ENCODE measurements at places on chromosomes 5 and 9.

- no peak for DNase-seq
Measured at GRCh38 chr5:72244862-72245371, 75.1 kb downstream of the MRPS27 start.

GRCh38 chr5:163633926-163634460 is 128.6 kb downstream of the MAT2B start:
- no peak for DNase-seq

GRCh38 chr5:58099257-58099656 is 360.6 kb downstream of the PLK2 start:
- DNase-seq = no peak

GRCh38 chr9:93009337-93010015 is 49.0 kb upstream of the SUSD3 start:
- DNase-seq = no peak

DNA sequence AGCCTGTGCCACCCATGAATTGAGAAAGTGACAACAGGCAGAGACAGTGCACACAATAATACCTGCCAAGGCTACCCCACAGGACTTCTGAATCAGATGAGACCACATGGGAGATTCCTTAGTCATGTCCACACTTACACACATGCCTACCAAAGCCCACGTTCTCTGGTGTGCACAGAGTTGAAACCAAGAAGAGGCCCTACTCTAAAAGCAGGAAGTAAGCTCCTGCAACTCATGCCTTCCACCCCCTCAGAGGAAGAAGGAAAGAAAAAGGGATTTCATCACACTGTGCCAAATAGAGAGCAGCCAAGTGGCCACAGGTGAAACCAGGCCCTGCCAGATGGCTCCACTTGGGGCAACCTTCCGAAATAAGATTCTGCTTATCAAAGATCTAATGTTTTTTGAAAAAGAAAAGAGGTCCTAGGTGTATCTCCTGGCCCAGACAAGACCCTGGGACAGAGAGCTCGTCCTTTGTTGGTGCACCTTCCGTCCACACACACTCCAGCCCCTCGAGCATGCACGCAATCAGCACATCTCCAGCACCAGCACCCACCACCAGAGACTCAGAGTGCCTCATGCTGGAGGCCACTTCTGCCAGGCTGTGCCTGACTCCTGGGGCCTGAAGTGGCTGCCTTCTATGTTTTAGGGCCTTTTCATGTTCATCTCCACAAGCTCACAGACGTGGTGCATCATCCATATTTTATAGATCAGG is 114.6 kb upstream of the SPOCK1 start:
- DNase-seq = peak; percentile 87

DNA sequence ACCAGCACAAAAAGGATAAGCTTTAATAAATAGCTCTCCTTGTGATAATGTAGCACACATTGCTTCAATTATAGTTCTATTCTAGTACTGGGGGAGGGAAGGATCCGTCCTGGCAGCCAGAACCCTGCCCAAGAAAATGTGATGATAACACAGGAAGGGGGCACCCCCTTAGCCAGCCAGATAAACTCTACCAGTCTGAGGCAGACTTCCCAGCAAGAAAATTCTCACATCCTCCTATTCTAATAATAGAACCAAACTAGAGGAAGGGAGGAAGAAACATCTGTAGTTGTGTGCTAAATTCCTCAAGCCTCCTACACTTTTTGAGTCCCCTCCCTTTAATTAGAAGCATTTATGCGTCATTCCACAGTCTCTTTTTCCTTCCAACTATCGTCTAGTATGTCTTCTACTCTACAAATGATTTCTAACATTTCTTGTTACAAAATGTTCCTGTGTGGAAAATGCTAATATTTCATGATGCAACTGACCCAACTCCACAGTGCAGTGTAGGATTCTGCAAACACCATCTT is 261.0 kb downstream of the SEMA5A start:
- no peak for DNase-seq

GRCh38 chr5:68239487-68239886 is 23.9 kb downstream of the PIK3R1 start:
- peak; percentile 90 for DNase-seq

GRCh38 chr5:4651806-4652565 is 488.1 kb upstream of the ADAMTS16 start:
- DNase-seq = no peak

DNA sequence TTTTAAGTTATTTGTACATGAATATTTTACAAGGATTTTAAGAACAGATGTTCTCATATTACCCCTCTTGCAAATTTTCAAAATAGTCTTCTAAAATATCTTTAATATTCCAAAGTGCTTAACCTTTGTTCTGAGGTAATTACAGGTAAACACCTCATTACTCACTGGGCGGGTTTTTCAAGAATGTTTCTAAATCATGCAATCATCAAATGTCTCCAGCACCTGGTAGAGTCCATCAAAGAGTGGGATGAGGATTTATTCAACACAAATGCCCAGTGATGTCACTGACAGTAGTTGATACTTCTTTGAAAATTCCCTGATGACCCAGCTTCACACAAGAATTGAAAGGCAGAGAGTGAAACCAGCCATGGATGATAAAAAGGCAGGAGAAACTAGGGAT is 114.4 kb downstream of the SEC61B start:
- no peak for DNase-seq

- DNase-seq = no peak
Measured at GRCh38 chr5:68446487-68446894, 230.9 kb downstream of the PIK3R1 start.

DNA sequence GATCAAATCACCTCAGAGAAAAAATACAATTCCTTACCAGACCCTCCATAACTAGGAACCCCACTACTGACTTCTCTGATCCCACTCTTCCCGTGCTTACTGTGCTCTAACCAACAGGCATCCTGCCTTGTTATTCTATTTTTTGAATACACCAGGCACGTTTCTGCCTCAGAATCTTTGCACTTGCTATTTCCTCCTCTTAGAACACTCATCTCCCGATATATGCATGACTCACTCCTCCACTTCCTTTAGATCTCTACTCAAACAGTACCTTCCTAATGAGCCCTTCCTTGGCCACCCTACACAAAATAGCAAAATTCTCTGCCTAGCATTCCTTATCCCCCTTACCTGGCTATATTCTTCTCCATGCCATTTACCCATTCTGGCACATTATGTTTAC is 43.9 kb downstream of the MAPKAP1 start:
- peak; percentile 56 for DNase-seq

DNA sequence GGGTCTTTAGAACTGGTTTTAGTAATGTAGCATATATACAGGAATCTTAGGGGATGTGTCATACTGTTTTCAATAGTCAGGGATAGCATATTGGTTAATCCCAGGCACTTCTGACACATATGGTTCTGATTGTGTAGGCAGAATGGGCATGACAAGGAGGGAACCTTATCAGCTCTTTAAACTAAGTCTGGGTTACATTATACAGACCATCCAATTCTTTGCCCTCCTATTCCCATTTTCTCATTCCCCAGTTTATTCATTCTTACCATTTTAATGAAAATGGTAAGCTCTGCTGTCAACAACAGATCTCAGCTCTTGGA is 85.1 kb downstream of the NDUFAF2 start:
- no peak for DNase-seq

- DNase-seq = no peak
Measured at GRCh38 chr5:43038496-43038989, 1.6 kb downstream of the ANXA2R start.

DNA sequence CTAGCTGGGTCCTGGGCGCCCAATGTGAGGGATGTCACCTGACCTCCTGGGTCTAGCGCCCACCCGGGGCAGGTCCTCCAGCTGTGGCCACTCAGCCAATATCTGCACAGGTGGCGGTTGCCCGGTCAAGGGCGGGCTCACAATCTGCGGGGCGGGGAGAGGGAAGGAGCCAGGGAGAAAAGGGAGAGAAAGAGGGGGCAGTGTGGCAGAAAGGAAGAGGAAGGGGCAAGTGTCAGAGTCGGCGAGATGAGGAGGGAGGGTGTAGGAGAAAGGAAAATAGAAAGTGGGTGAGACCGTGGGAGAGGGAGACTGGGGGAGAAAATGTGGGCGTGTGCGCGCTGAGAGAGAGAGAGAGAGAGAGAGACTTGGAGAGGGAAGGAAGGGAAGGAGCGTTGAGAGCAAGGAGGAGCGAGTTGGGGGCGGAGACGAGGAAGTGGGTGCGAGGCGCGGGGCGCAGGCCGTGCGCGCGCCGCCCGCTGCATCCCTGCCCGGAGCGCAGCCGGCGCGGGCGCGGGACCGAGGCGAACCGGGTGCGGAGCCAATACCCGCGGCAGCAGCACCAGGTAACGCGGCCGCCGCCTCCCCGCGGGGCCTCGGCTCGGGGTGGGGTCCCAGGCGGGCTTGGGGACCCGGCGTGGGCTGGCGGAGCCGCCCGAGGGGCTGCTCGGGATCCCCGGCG is at the start of gene HRH2:
TSS of gene HRH2 (plus strand) at position 479 of the 679 bp plus-strand sequence. CDS start 25,163 bp downstream, outside the sequence.
- peak; percentile 83 for DNase-seq

- DNase-seq = peak; percentile 92
Measured at GRCh38 chr9:129910628-129911567, 75.6 kb downstream of the USP20 start.

GRCh38 chr9:130183133-130183762 is 11.0 kb downstream of the NCS1 start:
- no peak for DNase-seq

GRCh38 chr5:5145651-5146529 is 5.8 kb downstream of the ADAMTS16 start:
- no peak for DNase-seq

- no peak for DNase-seq
Measured at GRCh38 chr9:70614786-70615463, 200.5 kb upstream of the KLF9 start.

DNA sequence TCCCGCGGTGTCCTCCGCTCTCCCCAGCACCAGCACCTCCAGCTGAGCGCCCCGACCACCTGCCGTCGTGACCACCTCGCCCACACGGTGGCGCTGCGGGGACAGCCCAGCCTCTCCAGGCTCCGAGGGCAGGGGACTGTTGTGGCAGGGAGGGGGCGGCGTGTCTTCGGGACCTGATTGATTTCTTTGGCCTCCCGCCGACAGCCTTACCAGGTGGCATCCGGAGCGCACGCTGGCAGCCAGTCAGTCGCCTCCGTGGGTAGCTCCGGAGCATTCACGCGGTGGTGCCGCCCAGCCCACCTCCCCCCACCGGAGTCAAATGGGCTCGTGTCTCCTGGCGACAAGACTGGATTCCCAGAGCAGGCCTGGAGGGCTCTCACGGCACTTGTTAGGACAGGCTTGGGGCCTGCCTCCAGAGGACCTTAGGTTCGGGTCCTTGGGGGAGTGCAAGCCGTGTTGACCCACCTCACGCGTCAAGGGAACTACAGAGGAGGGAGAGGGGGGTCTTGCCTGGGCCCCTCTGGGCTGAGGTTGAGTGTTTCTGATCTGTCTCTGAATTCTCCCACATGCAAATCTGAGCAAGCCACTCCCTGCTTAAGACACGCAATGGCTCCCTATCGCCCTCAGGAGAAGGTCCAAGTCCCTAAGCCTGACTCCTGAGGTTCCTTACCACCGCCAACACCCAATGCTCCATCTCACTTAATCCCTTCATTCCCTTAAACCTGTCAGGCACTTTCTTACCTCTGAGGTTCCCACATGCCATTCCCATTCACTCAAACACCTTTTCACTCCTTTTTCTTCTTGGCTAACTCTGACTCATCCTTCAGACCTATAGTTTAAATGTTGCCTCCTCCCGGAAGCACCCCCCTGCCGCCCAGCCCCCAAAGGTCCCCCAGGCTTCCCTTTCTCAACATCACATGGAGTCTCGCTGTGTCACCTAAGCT is 51.2 kb upstream of the GGTA1 start:
- DNase-seq = peak; percentile 74

GRCh38 chr9:34496149-34496712 is 26.6 kb downstream of the ENHO start:
- DNase-seq = no peak

DNA sequence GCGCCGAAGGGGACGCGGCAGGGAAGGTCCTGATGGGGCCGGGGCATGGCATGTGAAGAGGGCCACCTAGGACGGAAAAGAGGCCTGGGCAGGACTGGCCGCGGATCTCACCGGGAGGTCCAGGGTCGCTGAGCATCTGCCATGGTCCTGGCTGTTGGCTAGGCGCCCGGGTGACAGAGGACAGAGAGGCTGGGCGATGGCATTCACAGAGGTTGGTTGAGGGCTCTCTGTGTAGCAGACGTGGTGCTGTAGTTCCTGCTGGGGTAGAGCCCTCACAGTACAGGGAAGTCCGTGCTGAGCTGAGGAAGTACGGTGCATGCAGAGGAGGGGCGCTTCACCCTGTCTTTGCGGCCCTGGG is 427 bp downstream of the PCYOX1L start:
- peak; percentile 32 for DNase-seq

DNA sequence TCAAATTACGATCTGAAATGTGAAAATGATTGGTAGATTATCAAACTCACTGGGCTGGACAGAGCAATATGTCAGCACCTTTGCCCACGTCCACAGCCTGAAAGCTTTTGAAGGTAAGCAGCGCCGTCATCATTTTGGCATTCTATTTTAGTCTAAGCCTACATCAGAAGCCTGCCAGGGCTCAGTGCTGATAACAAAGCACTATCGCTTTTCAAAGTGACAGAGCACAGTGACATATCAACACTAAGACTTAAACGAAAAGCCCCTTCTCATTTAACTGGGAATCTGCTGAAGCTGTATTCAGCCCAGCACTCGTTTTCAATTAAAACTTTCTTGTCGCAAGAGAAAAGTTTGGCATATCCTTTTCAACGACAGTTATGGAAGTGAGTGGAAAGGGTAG is 1076.3 kb downstream of the PTPRD start:
- DNase-seq = no peak

GRCh38 chr5:13993926-13994325 is 49.4 kb upstream of the DNAH5 start:
- DNase-seq = no peak

GRCh38 chr5:74226716-74227485 is 413.6 kb downstream of the ENC1 start:
- no peak for DNase-seq

DNA sequence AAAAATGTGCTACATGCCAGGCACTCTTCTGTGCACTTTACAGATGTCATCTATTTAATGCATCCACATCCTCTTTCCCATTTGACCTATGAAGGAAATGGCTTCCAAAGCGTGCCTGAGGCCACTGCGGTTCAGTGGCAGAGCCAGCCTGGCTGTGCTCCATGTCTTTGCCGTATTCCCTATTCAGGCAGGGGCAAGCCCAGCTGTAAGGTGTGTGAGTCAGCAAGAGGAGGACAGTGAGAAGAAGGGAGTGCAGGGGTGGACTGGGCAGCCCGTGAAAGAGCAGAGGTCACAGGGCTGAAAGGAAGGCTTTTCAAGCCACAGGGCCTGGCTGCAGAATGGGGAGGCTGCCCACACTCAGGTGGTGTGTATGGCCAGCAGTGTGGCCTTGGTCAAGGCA is 91.7 kb downstream of the HRH2 start:
- DNase-seq = no peak

- peak; percentile 6 for DNase-seq
Measured at GRCh38 chr5:132378580-132378979, 9.1 kb downstream of the SLC22A5 start.
